ENCODE measurements at places on chromosomes 6 and 20.

DNA sequence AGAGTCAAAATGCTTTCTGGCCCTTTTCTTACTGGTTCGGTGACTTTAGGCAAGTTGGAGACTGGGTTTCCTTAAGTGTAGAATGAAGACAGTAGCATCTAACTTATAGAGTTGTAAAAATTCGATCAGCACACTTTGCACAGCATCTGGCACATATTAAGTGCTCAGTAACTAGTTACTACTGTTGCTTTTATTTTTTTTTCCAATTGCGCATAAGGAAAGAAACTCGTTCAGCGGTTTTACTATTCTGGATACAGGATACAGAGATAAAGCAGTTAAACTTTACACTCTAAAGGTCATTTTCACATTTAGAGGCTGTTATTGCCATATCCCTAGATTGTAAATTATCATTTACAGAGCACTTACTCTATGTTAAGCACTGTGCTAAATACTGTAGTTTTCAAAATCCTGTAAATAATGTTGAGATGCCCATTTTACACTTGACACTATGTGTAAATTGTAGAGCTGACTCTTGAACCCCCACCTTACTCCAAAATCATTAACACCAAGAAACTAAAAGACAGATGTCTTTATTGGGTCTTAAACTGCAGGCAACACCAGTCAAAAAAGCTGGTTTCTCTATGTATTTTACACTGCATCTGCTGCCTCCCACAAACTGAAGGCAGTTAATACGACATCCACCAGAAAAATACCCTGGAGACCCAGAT is 886 bp downstream of the ROMO1 start:
- DNase-seq: no peak

DNA sequence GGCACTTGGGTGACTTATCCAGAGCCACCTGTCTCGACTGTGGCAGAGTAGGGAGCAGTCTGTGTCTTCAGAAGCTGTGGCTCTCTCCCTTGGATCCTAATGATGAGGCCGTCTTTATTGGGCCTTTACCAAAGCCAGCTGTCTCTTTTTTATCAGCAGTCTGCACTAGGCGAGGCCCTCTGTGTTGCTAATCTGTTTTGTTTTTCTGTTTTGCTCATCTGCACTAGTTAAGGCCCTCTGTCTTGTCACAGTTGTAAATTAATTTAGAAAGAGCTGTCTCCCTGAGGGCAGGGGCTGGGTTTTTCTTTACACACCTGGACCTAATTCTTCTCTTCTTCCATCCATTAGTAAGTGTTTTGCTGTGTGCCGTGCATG is 45.0 kb downstream of the CDS2 start:
- DNase-seq: no peak

DNA sequence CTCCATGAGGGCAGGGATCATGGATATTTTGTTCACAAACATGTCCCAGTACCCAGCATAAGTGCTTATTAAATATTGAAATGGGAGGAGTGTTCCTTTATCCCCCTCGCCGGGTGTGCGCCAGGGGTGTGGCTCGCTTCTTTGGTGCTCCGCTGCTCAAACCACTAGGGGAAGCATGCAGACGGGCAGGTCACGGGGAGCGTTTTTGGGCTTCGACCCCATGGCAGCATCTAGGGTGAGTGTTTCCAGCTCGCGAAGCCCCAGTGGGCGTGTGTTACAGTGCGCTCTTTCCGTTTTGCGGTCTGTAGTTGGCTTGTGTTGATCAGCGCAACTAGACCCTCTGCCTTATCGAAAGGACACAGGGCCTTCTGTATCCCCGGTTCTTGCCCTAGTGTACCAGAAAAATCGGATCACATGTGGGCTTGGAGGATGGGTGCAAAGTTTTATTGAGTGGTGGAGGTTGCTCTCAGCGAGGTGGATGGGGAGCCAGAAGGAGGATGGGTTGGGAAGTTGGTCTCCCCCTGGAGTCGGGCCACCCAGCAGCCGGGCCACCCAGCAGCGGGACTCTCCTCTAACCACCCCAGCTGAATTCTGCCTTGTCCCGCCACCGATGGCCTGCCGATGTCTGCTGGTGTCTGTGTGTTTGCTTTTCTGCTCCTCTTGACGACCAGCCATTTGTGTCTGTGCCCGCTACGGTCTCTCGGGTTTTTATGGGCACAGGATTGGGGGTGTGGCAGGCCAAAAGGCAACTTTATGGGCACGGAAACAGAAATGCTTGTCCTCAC is 43.2 kb upstream of the OGFRL1 start:
- DNase-seq: no peak

- no peak for DNase-seq
Measured at GRCh38 chr6:144931172-144932035, 646.3 kb downstream of the UTRN start.

DNA sequence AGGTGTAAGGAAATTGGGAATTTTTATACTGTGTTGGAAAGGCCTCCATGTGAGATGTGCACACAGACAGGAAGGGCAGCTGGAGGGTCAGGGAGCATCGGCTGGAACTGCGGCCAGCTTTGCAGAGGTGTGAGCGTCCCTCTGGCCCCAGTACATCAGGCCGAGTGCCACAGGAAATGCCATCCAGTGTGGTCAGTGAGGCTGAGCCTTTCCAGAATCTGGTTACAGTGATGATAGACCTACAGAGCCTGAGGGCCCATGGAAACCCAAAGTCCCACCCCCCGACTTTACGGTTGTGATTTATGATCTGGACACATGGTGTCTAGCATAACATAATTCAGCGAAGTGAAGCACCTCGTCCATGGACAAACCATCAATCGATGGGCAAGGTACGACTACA is 137.3 kb upstream of the PDE10A start:
- DNase-seq: no peak

DNA sequence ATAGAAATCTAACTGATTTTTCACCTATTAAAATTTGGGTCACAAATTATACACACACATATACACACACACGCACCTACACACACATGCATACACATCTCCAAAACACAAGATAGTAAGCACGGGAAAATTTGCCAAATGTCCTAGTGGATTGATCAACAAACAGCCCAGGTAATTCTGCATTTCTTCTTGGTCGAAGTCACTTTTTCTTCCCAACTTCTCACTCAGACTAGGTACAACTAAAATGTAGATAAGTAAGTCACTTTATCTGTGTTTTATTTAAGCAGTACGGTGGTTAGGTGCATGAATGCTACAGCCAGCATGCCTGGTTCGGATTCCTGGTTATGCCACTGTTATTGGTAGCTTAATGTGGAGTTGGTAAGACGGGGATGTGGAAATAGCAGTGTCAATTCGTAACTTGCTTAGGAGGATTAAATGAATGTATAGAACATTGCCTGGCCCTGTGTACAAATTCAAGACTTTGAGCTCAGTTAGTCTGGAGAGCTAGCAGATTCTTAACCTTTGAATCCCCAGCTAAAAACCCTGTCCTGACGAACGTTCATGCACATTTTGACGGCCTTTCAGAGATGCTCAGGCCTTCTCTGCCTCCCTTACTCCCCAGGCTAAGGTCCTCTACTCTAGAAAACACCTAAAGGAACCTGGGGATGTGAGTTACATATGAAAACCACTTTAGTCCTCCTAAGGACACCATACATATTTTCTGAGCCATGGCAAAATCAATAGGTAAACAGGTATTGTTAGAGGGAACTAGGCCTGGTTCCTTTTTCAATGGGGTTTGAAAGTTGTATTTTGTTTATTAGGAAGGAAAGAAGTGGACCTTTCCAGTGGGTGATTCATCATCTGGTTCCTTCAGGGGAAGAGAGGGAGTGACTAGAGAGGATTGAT is 50.9 kb downstream of the CYP24A1 start:
- no peak for DNase-seq

DNA sequence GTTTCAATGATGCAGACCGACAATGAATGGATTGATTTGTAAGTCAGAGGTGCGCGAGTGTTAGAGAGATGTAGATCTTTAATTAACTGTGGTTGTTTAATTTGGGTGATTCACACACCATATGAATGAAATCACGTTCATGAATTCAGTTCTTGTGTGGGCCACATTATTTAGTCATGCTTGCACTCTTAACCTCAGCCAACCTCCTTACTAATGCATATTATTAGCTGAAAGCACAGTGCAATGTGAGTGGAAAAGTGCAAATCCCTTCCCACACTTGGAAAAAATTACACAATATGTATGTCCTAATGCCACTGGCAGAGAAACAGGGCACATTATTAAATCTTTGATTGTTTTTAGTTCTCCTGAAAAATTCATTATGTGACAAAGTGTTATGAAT is 512.5 kb downstream of the BCKDHB start:
- DNase-seq: no peak

- no peak for DNase-seq
Measured at GRCh38 chr6:15413466-15414234, 167.8 kb downstream of the JARID2 start.

- DNase-seq: no peak
Measured at GRCh38 chr20:63496596-63497120, 2.2 kb downstream of the EEF1A2 start.

DNA sequence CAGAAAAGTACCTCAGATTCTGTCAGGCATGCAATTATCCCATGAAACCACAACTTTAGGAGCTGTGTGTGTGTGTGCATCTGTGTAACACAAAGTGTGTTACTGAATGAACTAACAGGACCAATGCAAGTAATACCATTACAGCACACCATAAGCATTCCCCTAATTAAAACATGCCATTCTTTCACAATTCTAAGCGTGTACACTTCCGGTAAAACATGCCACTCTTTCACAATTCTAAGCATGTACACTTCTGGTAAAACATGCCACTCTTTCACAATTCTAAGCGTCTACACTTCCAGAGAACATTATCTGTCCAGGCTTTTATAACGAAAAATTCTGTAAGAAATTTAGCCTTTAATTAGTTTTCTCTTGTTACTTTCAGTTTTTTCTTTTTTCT is 238.2 kb downstream of the GMDS start:
- DNase-seq: no peak

GRCh38 chr6:154506582-154506981 is 3.9 kb downstream of the CNKSR3 start:
- no peak for DNase-seq

- DNase-seq: no peak
Measured at GRCh38 chr6:40779409-40779808, 192.2 kb upstream of the LRFN2 start.

- DNase-seq: no peak
Measured at GRCh38 chr6:2110504-2110903, 134.9 kb downstream of the GMDS start.

GRCh38 chr6:150150821-150151646 is 8.2 kb downstream of the PPP1R14C start:
- no peak for DNase-seq

DNA sequence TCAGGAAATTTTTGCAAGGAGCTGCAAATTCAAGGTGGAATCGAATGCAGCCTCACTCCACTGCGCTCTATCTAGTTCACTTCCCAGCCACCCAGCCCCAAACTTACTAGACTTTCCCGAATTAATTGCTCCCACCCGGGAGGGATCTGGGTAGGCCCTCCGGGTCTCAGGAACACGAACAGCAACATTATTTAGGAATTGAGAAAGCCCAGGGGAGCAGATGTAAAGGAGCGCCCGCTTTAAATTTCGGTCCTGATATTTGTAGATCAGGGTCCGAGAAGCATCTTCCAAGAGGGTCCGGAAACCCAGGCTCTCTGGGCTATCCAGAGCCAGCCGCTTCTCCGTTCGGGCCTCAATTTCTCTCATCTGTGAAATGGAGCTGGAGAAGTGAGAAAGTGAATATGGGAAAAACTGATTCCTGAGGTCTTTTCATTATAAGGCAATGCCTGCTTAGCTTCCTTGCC is 490 bp upstream of the ID1 start:
- DNase-seq: no peak

- DNase-seq: no peak
Measured at GRCh38 chr6:82614518-82614917, 250.9 kb downstream of the TPBG start.

DNA sequence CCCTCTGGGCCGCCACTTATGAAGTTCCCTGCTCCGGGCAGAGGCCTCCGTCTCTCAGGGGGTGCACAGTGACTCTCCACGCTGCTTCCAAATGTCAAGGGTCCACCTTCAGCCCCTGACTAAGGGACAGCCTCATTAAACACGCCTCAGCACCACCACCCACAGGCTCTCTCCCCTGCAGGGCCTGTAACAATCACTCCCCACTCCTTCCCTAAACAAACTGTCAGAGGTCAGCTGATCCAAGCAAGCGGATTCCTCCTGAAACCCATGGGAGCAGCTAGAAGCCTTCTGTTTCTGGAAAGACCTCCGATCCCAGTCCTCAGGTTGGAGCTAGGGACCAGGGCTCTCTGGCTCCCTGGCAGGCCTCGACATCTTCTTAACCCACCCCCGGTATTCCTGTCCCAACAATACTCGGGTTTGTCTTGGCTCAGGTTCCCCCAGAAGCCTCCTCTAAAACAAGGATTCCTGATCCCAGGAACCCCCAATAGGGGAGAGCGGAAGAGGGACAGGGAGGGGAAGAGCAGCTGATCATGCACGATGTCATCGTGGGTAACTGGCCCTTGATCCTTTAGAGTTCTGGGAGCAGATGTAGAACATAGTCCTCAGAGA is 181.0 kb downstream of the ZNF217 start:
- DNase-seq: no peak

DNA sequence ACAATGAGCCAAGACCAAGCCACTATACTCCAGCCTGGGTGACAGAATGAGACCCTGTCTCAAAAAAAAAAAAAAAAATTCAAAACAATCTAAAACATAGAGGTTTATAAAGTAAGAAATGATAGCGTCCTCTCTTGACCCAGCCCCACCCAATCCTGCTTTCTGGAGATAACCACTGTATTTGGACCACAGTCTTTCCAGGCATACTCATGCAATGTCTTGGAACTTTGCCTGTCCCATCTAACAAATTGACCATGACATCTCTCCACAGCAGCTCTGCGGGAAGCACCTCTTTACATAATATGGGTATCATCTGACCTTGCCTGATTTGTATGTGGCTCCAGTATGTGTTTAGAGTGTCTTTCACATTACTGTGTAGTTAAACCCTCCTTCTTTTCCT is 9.1 kb upstream of the SHLD1 start:
- no peak for DNase-seq

- no peak for DNase-seq
Measured at GRCh38 chr20:5596401-5597193, 153.6 kb upstream of the SHLD1 start.

DNA sequence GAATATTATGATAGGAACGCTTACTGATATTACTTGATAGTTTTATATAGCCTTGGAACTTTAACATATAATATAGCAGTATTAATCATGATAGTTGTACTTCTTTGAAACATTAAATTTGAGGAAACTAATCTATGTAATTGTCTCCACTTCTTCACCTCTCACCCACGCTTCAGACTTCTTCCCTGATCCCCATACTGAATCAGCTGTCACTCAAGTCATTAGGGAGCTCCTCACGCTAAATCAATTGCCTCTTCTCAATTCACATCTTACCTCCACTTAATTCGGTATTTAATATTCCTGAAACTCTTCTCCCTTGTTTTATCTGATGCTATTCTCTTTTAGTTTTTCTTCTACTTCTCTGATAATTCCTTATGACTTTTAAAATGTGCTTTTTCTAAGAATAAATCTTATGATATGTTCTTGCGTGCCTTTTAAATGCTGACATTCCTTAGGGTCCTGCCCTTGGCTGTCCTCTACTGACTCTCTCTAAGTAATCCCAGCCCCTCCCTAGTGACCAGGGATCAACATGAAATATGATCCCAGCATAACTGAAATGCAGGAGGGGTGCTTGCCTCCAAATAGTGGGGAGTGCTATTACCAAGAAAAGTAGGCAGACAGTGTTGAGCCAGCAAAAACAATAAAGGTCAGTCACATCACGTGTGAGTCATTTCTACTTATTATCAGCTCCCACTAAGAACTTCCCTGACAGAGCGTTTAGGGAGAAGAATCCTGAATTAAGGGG is 9.9 kb downstream of the ANKRD66 start:
- DNase-seq: no peak

- DNase-seq: no peak
Measured at GRCh38 chr20:63941282-63942081, 14.7 kb downstream of the UCKL1 start.

Data from left hindlimb (tissue), 1 donor.